K562 (cell line): ENCODE measurements at places on chromosomes 5 and 9. TPM values are rescaled to one million over a fixed set of nuclear protein-coding genes. Genes with fewer than 3 reads are reported as not detected.

The PRRT1B gene
- not detected in 2 replicates for total RNA-seq

DNA sequence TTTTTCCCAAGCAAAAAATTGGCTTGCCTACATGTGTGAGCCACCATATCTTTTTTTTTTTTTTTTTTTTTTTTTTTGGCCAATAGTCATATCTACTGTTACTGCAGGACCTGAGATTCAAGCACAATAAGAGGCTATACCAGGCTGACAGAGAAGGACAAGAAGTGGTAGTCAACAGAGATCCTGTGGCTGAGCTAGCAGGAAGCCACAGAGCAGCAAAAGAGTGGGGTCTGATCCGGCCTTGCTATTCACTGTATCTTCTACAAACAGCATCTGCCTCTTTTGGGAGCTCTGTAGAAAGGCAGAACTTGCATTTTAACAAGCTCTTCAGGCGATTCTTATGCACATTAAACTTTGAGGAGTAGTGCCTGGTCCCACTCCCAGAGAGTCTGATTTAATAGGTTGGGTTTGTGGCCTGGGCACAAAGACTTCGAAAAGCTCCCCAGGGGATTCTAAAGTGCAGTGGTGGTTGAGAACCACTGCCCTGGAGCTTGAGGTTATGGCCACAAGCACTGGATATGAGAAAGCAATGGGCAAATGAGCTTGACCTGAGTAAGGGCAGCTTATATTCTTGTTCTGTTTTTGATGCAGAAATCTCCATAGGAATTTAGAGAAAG is 162.8 kb downstream of the PIK3R1 start:
- H3K27ac ChIP-seq, result no peak overlapping the region
- no peaks in the 10 kb centered on the region for H3K36me3 ChIP-seq
- H3K4me1 ChIP-seq, result peaks cover 29% of the 10 kb centered on the region; the same call in 2 of the 3 replicates
- no peaks in the 10 kb centered on the region for H3K27me3 ChIP-seq
- H3K4me3 ChIP-seq, result no peak overlapping the region

DNA sequence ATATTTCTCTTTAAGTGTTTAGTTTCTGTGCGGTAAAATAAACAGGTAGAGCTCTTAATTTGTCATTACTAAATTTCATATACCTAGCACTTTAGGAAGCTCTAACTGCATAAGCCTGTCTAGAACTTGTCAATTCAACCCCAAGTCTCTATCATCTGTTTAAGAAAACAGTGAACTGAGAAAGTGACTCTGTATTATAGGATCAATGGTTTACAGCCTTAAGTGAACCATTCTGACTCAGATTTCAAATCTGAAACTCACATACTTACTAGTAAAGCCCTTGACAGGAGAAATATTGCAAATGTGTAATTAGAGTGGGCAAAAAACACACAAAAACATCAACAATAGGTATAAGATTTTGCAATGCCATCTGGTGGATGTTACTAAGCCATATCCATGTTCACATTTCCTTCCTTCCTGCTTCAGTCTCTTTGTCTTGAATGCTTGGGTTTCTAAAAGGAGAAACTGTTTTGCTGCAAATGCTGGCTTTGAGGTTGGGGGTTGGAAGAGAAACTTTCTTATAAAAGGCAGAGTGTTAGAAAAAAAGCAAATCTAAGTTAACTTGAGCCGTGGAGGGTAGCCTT is 101.8 kb downstream of the DOCK8 start:
- peaks cover 70% of the 10 kb centered on the region for H3K36me3 ChIP-seq
- no peak overlapping the region for H3K27ac ChIP-seq
- DNase-seq, result no peak
- no peaks in the 10 kb centered on the region for H3K27me3 ChIP-seq

The IGIP gene
- total RNA-seq, result 1.1 and 1.2 TPM in 2 replicates

DNA sequence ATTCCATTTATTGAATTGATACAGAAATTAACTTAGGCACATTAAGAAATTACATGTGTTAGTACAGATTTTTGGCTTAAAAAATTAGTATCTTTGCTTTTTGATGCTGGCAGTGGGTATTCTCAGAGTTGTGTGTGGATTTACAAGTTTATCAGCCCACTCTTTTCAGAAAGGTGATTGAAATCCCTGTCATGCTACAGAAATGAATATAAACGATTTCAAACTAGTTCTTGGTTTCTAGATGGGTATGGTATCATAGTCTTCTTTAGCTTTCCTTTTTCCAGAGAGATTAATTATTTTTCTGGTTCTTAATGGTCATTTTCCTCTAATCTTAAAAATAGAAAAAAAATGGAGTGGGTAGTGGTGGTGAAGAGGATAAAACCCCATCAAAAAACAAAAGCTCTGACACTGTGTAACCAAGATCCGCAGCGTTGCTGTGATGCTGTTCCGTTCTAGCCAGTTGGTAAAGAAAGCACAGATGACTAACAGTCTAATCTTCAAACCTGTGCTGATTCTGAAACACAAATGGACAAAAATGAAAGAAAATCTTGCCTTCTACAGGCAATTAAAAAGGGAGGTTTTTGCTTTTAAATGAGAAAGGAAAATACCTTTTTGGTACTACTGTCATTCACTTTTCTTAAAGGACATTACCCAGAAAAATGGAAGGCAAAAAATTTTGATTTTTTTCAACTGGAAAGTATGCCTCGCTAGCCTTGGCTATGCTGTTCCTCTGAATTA is 5.2 kb downstream of the LRRTM2 start:
- H3K4me1 ChIP-seq, result no peaks in the 10 kb centered on the region
- DNase-seq, result no peak
- no peak overlapping the region for H3K27ac ChIP-seq
- no peaks in the 10 kb centered on the region for H3K27me3 ChIP-seq
- H3K4me3 ChIP-seq, result no peak overlapping the region

DNA sequence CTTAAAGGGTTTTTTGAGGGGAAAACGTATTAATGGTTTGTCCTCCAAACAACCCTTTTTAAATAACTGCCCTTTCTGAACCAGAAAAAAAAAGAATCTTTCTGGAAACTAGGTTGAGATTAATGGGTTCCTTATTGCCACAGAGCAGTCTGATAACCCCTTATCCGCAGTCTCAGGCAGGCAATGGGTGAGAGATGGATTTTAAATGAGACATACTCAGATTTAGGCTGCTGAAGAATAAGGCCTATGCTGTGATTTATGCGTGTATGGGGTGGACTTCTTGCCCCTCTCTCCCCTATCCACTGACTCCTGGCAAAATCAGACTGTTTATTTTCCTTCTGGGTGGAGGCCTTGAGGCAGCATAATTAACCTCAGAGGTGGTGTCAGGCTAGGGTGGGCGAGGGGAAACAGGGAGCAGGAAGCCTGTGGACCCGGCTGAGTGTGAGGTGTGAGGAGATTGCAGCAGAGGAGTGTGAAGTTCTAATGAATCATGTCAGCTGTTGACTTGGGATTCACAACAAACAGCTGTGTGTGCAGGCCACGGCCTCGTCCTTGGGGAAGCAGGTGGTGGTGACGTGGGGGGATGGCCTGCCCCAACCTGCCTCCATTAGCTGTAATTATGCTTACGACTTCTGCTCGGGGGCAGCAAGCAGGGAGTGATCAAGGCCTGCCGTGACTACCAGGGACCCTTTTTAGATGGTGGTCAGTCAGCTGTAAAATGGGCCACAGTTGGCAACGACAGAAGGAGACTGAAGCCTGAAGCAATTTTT is 196.4 kb downstream of the SEMA6A start:
- no peak overlapping the region for H3K27ac ChIP-seq
- H3K36me3 ChIP-seq, result no peaks in the 10 kb centered on the region
- H3K4me3 ChIP-seq, result no peak overlapping the region

GRCh38 chr5:121640298-121640697 is 211.4 kb upstream of the FTMT start:
- no peak for DNase-seq
- no peak overlapping the region for H3K4me3 ChIP-seq
- no peak overlapping the region for H3K27ac ChIP-seq
- H3K27me3 ChIP-seq, result no peaks in the 10 kb centered on the region

- H3K36me3 ChIP-seq, result peaks cover 36% of the 10 kb centered on the region; the same call in 2 of the 3 replicates
- H3K27ac ChIP-seq, result no peak overlapping the region
- H3K27me3 ChIP-seq, result no peaks in the 10 kb centered on the region
- DNase-seq, result no peak
Measured at GRCh38 chr9:113387560-113388230, 10.9 kb upstream of the HDHD3 start.

The HARS1 gene
- 69.1 and 75.2 TPM in 2 replicates for total RNA-seq

DNA sequence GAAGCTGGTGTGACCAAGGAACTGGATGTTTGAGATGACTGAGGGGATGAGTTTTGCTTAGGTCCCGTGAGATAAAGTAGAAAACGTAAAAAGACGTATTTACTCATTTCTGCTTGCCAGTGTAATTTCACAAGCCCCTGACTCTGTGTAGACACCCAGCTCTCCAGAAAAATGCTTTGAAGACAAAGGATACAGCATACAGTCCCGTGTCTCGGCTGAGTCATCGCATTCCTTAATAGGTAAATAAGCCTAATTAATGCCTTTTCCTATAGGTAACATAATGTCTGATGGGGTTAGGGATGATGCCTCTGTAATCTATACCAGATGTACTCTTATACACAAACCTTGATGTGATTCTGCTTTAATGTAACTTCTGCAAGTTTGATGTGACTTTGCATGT is 20.2 kb downstream of the S100Z start:
- no peak overlapping the region for H3K4me3 ChIP-seq
- no peaks in the 10 kb centered on the region for H3K4me1 ChIP-seq
- no peaks in the 10 kb centered on the region for H3K36me3 ChIP-seq
- H3K27me3 ChIP-seq, result peaks cover under 1% of the 10 kb centered on the region; the same call in 1 of the 2 replicates
- no peak overlapping the region for H3K27ac ChIP-seq
- DNase-seq, result no peak
